ENCODE measurements at places on chromosomes 7 and 10.

DNA sequence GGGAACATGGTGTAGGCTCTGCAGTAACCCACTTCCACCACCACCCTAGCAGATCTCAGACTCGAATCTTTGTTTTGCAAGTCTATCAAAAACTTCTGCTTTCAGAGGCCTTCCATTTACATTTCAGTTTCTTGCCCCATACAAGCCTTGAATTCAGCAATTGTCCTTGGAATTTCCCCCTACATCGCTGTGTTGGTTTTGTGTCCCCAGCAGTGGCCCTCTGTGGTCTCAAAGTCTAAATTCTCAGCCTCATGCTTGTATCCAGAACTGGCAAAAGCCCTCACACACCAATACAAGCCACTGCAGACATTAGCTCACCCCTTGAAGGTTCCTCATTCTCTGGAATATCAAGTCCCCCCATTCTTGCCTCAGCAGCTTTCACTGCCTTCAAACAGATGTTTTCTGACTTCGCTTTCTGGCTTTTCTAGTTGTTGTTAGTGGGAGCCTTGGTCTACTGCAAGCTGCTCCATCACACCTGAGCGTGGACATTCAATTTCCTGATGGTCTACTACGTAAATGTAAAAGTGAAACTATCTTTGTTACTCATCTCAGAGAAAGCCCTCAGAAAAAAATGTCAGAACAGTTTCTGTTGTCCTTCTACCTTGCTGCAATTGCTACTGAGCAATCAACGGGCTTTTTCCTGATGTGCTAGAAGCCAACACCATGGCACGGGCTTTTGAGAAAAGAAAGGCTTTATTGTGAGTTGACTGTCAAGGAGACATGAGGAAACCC lies 1.8 kb upstream of the NUB1 start:
- no peak for DNase-seq

DNA sequence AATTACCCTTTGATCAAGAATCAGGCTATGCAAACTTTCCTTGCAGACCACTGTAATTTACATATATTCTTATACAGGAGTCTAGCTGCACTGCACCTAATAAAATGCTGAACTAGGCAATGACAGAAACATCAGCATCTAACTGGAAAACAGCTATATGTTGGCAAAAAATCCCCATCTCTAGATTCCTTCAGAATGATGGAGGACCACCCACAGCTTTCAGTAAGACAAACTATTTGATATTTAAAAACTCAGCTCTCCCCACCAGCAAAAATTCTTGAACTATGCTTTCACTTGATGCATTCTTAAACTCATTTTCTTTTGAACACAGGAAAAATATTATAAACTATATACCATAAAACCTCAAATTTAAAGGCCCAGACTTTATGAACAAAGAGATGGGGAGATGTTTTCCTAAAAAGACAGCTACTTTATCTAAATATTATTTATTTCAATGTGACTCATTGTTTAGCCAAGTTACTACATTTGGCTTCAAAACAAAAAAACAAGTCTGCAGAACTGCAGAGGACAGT lies 77.4 kb downstream of the SEMA3C start:
- DNase-seq = no peak

DNA sequence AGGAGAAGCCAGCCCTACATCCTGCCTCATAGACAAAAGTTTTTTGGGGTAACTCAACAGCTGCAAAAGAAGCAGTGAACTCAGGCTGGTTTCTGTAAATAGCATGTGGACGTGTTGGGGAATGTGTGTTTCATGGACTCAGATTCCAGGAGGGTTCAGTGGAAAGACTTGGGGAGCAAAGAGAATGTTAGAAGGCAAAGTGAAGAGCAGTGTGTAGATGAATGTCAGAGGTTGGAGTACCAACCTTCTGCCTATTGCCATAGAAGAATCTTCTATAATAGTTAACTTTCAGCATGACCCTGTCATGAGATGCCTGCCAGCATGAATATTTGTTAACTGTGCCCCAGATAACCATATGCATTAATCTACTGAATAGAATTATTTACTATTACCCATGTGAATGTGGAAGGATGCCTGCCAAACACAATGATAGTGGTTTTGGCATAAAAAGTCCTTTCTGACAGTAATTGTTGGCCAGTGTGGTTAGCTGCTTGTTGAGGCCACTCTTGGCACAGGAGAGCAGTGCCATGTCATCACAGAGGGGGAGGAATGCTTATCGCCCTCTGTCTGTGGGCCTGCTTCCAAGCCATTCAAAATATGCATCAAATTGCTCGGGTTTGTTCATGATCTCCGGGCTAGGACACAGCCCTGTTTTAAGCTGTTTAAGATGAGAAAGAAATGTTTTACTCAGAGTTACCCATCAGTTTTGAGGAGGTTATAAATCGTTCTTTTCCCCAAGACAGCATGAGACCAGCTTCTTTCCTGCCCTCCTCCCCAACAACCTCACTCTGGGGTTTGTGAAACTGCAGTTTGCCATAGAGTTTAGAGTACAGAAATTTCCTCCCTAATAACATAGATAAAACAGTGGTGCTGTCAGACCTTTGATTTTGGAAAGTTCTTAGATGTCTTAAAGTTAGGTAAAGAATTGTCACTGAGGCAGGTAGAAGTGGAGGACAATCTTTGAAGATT lies 165.3 kb downstream of the WNT2 start:
- DNase-seq = peak; percentile 48

- no peak for DNase-seq
Observed at GRCh38 chr10:35335133-35336083, 901 bp upstream of the CCNY start.

DNA sequence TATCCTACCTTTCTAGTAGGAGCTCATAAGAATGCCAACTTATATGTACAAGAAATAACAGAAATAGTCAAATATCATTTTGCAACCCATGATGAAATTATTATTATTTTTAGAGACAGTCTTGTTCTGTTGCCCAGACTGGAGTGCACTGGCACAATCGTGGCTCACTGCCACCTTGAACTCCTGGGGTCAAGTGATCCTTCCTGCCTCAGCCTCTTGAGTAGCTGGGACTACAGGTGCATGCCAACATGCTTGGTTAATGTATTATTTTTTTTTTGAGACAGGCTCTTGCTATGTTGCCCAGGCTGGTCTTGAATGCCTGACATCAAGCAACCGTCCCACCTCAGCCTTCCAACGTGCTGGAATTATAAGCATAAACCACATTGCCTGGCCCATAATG lies 44.8 kb downstream of the TNPO3 start:
- no peak for DNase-seq

DNA sequence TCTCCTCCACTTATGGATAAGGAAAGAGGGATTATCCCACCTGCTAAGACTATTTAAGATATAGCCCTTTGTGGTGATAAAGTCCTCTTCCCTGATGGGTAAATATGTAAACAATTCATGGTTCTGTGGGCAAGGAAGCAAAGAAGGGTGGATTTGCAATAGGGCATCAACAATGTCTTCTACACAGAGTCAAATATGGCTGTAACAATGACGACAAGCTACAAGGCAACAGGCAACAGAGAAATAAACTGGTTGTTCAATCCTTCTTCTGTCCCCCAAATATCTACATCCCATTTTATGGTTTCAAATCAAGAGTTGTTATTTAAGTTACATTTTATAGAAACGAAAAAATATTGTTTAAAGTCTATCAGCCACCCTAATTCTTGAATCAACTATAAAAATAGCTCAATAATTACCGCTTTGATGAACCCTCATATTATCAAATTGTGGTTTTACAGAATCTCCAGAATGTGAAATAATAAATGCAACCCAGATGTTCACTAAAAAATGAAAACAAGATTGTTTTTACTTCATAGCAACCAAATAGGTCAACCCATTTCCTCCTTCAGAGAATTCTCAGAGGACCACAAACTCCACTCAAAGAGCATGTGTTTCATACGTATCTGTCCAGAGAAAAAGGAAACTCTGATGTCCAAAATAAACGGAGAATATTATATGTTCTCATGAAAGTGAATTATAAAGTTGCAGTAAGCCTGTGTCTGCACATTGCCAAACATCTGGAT lies 13.8 kb downstream of the CYTH3 start:
- DNase-seq = no peak

- no peak for DNase-seq
Observed at GRCh38 chr7:48617508-48617907, 306.8 kb upstream of the CDC14C start.

GRCh38 chr10:110006358-110007160 lies 1.2 kb upstream of the ADD3 start:
- peak; percentile 78 for DNase-seq

DNA sequence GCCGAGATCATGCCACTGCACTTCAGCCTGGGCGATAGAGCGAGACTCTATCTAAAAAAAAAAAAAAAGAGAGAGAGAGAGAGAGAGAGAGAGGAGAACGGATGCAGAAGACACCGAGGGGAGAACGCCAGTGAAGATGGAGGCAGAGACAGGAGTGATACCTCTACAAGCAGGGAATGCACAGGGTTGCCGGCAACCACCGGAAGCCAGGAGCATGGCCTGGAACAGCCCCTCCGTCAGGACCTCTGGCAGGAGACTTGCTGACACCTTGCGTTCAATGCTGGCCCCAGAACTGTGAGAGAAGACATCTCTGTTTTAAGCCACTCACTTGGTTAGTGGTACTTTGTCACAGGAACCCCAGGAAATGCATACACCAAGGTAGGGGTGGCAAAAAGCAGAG lies 38.1 kb upstream of the DUSP5 start:
- no peak for DNase-seq

DNA sequence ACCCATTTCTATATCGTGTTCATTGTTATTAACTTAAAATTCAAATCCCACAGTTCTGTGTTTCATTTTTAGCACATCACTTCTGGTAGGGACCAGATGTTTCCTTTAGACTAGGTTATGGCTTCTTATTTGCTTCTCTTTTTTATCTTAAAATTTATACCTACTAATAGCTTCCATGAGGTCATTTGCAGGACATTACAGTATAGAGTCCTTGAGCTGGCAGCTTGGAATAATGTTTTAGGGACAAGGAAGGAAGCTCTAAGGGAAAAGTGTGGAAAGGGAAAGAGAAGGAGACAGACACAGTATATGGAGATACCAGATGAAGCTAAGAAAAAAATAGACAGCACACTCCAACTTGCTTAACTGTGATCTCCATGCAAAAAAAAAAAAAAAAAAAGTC lies 48.8 kb upstream of the CD36 start:
- DNase-seq = no peak

DNA sequence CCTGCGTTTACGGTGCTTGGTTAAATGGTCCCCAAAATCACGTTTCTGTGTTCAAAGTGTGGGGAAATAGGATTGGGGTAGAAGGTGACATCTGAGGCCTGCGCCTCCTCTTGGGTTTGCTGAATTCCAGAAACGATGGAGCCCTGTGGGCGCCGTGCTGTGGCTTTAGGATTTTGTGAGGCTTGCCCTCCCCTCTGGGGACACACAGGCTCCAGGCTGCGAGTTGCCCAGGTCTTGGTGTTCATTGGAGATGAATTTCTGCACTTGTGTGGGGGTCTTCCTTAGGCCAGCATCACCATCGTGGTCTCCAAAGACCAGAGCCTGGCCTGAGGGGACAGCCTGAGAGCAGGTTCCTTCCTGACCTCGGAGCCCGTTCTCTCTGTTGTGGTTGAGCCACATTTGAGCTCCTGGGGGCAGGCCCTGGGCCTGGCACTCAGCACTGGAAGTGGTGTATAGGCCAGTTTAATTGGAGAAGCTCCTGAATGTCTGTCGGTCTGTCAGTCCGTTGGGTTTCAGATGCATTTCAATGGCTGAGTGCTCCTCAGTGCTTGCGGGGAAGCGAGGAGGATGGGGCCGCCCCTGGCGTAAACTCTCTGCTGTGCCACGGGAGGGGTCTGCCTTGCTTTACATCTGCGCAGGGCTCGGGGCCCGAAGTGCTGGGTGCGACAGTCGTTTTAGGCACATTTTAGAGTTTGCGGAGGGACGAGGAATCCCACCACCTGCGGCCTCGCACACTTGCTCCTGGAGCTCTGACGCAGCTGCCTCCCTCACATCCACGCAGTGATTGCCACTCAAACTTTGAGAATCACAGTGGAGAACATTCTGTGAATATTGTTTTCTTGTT lies 71.7 kb downstream of the DNAJB6 start:
- no peak for DNase-seq

GRCh38 chr10:11682851-11683250 lies 59.3 kb upstream of the ECHDC3 start:
- DNase-seq = no peak

DNA sequence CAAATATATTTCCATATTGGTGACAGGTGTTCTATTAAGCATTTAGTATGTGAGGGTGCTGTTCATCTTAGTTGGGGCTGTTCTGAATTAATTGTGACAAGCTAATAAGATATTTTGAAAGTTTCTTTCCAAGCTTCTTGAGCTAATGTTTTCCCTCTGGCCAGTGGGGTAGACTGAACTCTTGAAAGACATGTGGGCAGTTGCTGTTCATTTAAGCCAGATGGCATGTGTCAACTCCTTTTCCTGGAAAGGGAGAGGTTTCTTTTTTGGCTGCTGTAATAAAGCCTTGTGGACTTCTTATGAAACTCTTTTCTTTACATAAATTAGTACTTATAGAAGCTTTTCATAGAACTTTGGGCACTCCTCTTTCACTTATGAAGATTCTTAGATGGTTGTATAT lies 21.7 kb downstream of the RAB18 start:
- no peak for DNase-seq

- no peak for DNase-seq
Observed at GRCh38 chr10:43427166-43427825, 9.6 kb upstream of the ZNF487 start.

DNA sequence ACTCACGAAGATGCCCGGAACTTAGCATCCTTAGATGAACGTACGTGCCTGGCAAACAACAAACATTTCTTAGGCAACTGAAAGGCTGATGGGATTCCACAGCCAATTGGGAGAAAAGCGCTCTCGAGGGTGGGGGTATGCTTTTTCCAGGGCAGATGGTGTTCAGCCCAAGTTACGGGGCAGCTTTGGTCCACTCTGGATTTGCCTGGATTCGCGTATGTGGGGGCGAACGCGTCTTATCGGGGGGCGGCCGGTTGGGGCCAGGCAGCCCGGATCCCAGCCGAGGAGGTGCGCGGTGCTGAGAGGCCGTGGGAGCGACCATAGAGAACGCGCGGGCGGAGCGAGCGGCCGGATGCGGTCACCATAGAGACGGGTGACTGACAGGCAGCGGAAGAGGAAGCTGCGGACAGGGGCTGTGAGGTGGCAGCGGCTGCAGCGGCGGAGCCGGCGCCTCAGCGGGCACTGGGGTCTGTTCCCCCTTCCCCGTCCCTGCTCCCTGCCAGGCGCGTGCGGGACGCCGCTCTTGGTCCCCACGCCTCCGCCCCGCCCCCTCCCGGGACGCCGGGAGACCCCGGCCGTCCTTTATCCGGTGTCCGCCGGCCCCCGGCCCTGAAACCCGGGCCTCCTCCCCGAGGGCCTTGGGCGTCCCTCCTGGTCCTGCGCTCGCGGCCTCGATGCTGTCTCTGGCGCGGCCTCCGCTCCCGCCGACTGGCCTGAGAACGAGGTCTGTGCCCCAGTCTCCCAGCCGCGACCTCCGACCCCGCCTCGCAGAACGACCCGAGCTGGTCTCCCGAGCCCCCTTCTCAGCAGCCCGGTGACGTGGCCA lies at the start of gene CHPF2:
Gene CHPF2 (plus strand): TSS at position 393 of the 826 bp plus-strand sequence. CDS start 1,529 bp downstream, outside the sequence.
- peak; percentile 98 for DNase-seq

GRCh38 chr10:77823811-77824542 lies 102.6 kb downstream of the DLG5 start:
- DNase-seq = no peak

GRCh38 chr7:144527051-144527471 lies 123.6 kb upstream of the NOBOX start:
- no peak for DNase-seq
